ENCODE measurements at places on chromosomes 11 and 22. TPM values are rescaled to one million over a fixed set of nuclear protein-coding genes. Genes with fewer than 3 reads are reported as not detected.

DNA sequence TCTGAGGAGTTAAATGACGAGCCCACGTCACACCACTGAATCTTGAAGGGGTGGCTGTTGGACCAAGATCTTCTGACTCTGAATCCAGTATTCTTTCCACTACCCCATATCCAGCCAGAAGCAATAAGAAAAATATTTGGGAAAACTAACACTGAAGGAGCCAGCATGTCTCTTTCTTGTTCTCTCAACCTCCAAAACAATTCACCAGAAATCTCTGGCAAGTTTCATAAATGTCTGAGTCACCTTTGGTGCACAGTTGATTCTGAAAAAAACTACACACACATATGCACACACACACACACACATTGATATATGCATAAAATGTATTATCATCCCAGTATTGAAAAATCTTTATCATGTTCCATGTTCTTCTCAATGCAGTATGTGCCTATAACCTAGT lies 104.3 kb upstream of the BLID start:
- DNase-seq, result no peak

DNA sequence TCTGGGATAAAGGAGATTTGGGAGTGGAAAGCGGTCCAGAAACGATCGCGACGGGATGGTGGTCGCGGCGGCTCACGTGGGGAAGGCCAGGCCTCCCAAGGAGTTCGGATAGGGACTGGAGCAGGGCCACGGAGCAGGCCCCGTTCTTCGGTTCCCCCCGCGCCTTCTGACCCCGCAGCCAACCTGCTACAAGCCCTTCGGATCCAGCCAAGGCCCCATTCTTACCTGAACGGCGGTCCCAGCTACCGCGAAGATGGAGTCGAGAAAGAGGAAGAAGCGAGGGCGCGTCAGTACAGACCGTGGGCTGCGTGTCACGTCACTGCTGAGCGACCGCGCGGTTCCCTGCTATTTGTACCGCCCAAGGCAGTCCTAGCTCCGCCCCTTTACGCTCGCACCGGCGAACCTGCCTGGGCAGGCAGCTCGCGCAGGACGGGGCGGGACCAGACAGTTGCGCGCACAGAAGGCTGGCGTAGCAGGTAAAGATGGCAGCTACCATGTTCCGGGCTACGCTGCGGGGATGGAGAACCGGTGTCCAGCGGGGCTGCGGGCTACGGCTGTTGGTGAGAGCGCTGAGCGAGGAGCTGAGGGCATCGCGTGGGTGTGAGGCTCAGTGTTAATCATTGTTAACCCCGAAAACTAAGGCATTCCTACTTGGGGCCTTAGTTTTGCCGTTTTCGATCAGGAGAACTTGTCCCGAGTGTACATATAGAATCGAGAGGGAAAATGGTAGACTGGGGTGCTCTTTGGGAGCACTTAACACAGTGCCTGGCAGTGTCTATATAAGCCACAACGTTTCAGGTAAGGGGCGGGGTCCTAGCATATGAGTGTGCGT lies at the start of the genes FAU and MRPL49:
TSS of gene FAU (minus strand) at position 270 of the 832 bp plus-strand sequence. CDS start 321 bp downstream, outside the sequence.
TSS of gene MRPL49 (plus strand) at position 457 of the 832 bp plus-strand sequence. CDS start at position 483, 26 bp downstream.
- peak; percentile 98 for DNase-seq

- DNase-seq, result peak; percentile 85
Observed at GRCh38 chr22:17570851-17571631, 7.7 kb downstream of the SLC25A18 start.

DNA sequence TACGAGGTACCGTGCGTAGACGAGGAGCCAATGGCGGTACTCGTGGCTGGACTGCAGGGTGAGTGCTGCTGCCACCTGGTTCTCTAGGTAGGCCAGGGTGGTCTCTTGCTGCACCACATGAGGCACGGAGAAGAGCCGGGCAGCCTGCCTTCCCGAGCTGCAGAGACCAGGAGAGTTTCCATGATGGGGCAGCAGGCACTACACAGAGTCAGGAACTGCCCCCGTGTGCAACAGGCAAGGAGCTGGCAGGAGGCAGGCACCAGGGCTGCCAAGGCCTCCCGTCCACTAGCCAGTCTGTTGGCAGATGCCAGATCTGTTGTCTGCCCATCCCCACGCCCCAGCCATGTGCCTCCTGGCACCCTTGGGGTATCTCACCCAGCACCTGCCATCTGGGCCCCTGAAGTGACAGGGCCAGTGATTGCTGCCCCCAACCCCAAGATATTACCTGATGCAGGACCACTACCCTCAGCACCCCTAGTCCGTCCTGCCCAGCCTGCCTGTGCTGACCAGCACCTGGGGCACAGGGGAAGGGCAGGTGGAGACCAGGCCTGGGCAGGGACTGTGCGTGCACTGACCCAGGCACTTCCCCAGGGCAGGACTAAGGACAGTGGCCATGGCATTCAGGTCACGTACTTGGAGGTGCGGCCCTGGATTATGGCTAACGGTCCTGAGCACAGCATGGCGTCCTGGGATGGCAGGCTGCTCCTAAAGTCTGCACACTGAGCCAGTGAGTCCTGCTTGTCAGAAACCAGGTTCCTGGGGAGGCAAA lies 62.0 kb upstream of the CLTCL1 start:
- no peak for DNase-seq

GRCh38 chr11:89458716-89459115 lies 32.5 kb downstream of the NOX4 start:
- DNase-seq, result no peak

GRCh38 chr11:86115542-86116385 lies 46.9 kb upstream of the PICALM start:
- DNase-seq, result no peak

DNA sequence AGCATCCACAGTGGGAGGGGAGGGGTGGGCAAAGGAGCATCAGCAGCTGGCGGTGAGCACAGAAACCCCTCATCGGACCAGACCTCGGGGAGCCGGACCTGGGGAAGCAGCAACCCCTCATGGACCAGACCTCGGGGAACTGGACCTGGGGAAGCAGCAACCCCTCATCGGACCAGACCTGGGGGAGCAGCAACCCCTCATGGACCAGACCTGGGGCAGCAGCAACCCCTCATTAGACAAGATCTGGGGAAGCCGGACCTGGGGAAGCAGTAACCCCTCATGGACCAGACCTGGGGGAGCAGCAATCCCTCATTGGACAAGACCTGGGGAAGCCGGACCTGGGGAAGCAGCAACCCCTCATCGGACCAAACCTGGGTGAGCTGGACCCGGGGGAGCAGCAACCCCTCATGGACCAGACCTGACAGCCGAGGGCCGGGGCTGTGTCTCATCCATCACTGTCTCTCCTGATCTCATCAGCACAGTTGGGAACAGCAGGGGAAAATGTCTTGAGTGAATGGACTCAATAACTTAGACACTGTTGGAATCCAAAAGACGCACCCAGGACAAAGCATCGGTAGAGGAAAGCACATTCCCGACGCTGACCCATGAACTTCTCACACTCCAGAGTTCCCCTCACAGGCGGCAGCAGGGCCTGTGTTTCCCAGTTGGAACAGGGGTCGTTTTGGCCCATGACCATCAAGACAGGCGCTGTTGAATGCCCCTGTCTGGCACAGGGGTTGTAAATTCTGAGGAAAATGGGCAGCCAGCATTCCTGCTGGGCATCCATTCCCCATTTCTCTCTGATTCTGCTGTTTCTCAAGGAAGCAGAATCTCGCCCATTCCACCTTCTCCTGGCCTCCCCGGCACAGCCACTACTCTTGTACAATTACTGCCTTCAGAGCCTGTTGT lies 1494.6 kb downstream of the TBC1D22A start:
- no peak for DNase-seq

DNA sequence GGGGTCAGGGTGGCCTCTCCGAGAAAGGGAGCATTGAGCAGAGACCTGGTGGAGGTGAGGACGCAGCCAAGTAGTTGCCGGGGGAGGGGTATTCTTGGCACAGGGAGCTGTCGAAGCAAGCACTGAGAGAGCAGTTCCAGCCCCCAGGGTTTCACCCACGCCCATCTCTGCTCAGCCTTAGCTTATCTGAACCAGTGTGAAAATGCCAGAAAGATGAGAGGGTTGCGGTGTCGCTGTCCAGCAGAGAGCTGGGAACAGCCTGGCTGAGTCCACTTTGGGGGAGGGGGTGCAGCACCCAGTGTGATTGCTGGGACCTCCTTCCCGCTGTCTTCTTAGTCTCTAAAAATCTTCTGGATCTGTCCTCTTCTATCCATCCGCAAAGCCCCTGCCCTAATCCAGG lies 123.3 kb upstream of the TBCEL start:
- DNase-seq, result peak; percentile 14

DNA sequence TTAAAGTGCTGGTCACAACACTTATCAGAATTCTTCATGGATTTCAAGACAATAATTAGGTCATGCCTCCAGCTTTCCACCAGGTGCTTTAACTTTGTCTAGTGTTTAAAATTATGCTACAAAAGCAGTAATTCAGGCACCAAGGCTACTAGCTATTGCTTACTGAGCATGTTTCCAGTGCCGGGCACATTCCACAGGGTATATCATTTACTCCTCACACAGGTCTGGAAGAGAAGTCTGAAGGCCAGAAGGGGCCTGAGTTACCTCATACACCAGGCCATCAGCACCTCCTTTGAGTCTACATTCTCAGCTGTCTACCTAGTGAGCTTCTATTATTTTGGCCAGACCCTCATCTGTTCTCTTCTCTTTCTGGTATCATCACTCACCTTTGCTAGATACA lies 41.7 kb upstream of the LMO2 start:
- DNase-seq, result no peak

- DNase-seq, result no peak
Observed at GRCh38 chr11:12292766-12293165, 84.6 kb upstream of the PARVA start.

GRCh38 chr11:70038034-70038834 lies 39.9 kb upstream of the ANO1 start:
- DNase-seq, result no peak

GRCh38 chr11:10590218-10590915 lies 21.9 kb upstream of the LYVE1 start:
- peak; percentile 67 for DNase-seq

GRCh38 chr11:115214644-115215234 lies 289.5 kb downstream of the CADM1 start:
- no peak for DNase-seq

- DNase-seq, result no peak
Observed at GRCh38 chr22:50208430-50208938, 7.7 kb downstream of the SELENOO start.

GRCh38 chr11:82718307-82718706 lies 15.4 kb downstream of the FAM181B start:
- peak; percentile 83 for DNase-seq

DNA sequence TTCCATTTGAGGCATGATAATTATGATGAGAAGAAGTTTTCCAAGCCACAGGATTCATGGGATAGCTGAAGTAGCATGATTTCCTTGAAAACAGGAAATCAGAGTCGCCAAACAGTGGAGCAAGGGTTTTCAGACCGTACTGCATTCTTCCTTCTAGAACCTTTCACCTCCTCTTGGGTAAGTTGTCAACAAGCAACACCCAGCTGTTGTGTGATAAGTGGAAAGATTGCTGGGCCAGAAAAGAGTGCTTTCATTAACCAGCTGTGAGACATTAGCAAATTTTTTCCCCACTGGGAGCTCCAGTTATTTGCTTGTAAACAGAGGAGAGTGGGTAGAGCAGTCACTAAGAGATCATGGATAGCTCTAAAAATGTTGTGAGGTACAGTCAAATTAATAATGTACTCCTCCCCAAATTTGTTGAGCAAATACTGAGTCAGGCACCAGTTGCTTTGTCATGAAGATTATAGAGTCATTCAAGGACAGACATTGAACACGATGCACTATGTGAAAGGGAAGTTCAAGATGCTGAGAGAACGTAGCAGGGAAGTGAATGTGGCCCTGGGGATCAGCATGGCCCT lies 11.7 kb upstream of the MPEG1 start:
- DNase-seq, result peak; percentile 79

GRCh38 chr11:30740091-30740490 lies 153.9 kb upstream of the MPPED2 start:
- DNase-seq, result no peak

DNA sequence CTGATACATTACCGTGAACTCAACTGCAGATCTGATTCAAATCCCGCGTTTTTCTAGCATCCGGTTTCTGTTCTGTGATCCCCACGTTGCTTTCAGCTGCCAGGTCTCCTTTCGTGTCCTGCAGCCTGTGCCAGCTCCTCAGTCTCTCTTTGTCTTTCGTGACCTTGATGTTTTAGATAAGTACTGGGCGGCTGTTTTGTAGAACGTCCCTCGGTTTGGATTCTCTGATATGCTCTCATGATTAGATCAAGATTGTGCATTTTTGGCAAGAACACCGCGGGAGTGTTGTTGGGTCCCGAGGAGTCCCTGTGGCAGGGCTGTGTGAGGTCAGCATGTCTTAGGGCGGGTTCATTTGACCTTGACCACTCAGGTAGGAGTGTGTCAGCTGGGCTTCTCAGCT lies 38.6 kb downstream of the KCNQ1 start:
- DNase-seq, result no peak

DNA sequence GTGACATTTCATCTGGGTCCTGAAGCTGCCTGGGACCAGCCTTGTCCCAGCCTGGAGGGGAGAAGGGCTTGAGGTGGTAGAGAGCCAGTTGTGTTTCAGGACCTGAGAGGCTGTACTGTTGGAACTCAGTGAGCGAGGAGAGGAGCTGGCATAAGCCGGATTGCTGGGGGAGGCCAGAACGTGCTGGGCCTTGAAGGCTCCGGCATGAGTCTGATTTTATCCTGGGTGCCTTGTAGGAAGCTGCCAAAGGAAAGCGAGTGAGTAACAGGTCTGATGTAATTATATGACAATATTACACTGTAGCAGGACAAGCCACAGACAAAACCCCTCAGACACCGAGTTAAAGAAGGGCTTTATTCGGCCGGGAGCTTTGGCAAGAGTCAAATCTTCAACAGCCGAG lies 17.2 kb downstream of the AP2A2 start:
- DNase-seq, result no peak

- no peak for DNase-seq
Observed at GRCh38 chr11:13102513-13102840, 93.4 kb downstream of the RASSF10 start.

- DNase-seq, result peak; percentile 50
Observed at GRCh38 chr22:17890892-17891291, 116.6 kb upstream of the BID start.

DNA sequence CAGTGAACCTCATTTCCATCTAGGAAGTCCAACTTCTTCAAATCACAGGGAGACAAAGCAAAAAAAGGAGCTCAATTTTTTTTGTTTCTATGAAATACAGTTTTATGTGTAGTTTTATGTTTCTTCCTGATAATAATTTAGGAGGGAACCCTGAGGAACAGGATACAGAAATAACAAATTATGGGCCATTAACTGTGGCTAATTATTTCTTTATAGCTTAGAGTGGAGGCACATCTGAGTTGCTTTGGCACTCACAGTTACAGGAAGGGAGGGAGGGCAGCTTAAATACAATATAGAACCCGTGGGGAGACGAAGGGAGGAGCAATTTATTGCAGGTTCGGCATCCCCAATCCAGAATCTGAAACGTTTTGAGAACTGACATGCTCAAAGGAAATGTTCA lies 37.1 kb upstream of the HORMAD2 start:
- no peak for DNase-seq

The UPK2 gene
- 0.82 TPM for polyA plus RNA-seq

The PIK3C2A gene
- 11.7 TPM for polyA plus RNA-seq

The CDCA5 gene
- 12.1 TPM for polyA plus RNA-seq

The CSNK2A3 gene
- 2.0 TPM for polyA plus RNA-seq

The CHKA gene
- 23.0 TPM for polyA plus RNA-seq

The MMP7 gene
- not detected for polyA plus RNA-seq

The IGLL5 gene
- polyA plus RNA-seq, result not detected

The IL17RA gene
- polyA plus RNA-seq, result 4.7 TPM

The HPX gene
- polyA plus RNA-seq, result 2.8 TPM

The SLC37A2 gene
- polyA plus RNA-seq, result 4.1 TPM
